ENCODE measurements at places on chromosomes 2 and 18.

- DNase-seq: no peak
These were observed 16.2 kb downstream of the CEP68 start for GRCh38 chr2:65072181-65072970.

DNA sequence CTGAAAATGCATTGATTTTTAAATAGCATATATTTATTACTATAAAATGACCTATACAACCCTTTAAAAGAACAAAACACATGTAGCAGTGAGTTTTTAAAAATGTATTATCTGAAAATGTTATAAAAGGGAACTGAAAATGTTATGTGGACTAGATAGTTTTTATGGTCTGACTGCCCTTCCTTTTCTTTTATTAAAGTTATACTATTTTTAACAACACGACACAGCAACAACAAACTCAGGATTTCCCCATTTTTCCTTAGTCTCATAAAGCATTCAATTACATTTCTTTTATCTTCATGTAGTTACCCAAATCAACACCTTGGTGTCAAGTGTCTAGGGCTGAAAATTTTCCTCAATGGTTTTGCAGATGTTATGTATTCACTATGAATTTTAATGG, 132.8 kb upstream of the TMEFF2 start:
- DNase-seq: no peak

DNA sequence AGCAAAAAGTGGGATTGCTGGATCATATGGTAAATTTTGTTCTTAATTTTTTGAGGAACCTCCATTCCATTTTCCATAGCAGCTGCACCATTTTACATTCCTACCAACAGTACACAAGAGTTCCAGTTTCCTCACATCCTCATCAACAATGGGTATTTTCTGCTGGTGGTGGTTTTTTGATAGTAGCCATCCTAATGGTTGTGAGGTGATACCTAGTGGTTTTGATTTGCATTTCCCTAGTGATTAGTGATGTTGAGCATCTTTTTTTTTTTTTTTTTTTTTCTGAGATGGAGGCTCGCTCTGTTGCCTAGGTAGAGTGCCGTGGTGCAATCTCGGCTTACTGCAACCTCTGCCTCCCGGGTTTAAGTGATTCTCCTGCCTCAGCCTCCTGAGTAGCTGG, 30.5 kb downstream of the METTL21A start:
- DNase-seq: no peak

- no peak for DNase-seq
These were observed 118.3 kb upstream of the KLHL14 start for GRCh38 chr18:32891130-32891529.

GRCh38 chr2:11877764-11878163, 131.3 kb downstream of the LPIN1 start:
- DNase-seq: no peak

GRCh38 chr18:12085136-12085535, 8.5 kb upstream of the ANKRD62 start:
- DNase-seq: no peak

- no peak for DNase-seq
These were observed 69.4 kb upstream of the ARHGAP28 start for GRCh38 chr18:6659963-6660725.

DNA sequence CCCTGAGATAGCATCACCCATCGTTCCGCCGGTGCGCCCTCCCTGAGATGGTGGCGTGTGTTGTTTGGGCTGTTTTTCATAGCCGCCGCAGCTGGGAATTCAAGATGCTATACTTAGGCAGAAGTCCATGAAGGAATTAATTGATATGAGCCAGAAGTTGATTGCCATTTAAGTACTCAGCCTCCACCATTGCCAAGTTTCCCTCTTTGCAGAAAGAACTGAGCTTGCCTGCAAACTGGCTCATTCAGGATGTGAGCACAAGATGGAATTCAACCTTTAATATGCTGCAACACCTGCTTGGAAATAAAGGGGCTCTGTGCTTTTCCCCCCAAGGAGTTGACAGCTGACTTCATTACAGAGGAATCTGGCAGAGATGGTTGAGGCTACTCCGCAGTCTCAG, 295.5 kb downstream of the ZNF521 start:
- no peak for DNase-seq
